HL-60 (cell line): ENCODE measurements at places on chromosomes 1 and 21.

DNA sequence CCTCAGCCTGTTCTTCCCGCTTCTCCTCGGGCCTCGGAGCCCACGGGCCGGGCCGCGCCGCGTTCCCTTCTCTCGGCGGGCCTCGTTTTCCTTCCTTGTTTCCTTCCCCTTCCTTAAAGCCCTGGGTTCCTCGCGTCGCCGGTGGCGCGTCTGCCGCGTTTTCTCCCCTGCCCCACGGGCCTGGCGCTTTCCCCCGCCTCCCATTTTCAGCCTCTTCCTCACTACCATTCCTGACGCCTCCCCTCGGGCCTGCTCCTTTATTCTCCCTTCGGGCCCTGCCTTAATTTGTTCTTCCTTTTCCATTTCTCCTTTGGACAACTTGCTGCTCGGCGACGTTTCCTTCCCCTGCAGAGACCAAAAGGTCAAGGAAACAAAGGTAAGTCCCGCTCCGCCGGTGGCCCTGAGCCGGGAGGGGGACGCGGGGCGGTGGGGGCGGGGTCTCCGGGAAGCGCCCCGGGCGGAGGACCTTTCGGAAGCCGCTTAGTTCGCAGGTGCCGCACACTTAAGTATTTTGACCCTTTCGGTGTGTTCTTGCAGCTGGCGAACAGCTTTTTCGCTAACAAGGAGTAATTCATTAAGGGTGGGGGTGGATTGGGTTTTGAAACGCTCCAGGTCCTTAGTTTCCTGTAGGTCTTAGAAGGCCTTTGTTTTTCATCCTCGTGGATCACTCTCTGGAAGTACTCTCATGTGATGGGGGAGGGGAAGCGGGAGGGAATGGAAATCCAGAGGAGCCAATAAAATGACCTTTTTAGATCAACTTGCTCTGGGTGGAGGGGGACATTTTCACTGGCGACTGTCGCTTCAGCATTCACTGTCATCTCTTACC lies 780 bp downstream of the YTHDF2 start:
- peak; percentile 37 for DNase-seq

GRCh38 chr1:9892563-9893528 lies 17.2 kb downstream of the CTNNBIP1 start:
- no peak for DNase-seq

DNA sequence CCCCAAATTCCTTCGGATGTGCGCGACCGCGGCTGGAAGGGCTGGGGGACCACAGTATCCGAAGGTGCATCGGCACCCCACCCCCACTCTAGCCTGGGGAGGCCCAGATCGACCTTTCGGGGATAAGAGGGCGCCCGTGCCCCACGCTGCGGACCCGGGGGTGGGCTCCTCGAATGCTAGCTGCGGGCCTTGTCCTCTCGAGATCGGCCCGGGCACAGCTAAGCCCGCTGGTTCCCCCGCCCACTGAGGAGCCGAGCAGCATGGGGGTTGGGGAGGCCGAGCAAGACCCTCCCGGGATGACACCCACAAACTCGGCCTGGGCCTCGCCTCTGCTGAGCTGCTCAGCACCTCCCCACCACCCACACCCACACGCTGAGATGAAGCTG lies 653 bp upstream of the IFFO2 start:
- DNase-seq: no peak

DNA sequence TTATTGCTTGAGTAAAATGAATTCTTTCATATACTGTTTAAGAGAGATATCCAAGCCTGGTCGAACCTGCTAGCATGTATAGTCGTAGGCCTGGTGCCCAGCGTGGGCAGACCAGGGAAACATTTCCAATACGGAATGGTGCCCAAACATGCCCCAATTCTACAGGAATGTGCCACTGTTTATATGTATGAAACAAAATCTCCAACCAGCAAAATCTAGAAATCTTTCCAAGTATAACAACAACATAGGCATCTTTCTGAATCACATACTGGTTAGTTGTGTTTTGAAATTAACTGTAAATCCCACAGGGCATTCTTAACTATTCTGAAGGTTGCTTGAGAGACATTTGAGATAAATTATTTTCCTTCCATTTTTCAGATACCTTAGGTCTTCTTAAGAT lies 17.0 kb upstream of the ABCD3 start:
- no peak for DNase-seq

DNA sequence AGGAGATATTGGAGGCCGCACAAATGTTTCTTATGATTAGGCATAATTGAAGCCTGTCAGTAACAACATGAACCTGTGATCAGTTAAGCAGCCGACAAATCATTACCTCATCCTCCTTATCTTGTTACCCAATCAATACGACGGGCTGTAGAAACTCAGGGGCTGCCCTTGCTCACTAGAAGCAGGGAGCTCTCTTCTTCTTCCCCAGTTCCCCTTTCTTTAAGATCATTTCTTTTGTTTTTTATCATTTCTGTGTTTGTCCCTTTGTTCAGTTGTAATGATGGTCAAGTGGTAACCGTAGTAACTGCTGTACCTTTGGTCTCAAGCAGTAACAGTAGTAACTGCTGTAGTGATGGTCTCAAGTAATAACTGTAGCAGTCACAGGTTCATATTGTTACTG lies 13.8 kb upstream of the FCGR2A start:
- peak; percentile 81 for DNase-seq

- no peak for DNase-seq
Observed at GRCh38 chr1:39132505-39133339, 71.8 kb upstream of the MACF1 start.

GRCh38 chr1:92051948-92052347 lies 22.2 kb downstream of the EPHX4 start:
- DNase-seq: no peak

DNA sequence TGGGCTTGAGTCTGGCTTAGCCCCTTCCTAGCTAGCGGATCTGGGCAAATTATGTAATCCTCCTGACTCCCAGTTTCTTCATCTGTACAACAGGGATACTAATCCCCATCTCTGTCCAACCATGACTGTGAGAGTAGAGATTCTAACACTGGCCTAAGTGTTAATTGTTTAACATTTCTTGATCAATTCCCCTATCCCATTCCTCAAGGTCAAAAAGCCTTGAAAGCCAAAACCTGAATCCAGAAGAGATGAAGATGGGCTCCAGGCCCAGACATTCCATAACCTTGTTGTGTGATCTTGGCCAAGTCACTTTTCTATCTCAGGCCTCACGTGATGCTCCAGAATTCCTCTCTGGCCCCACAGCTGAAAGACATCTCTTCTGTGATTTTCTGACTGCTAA lies 18.8 kb upstream of the PHLDA3 start:
- no peak for DNase-seq

GRCh38 chr1:156592158-156592909 lies 758 bp downstream of the NAXE start:
- DNase-seq: no peak

- no peak for DNase-seq
Observed at GRCh38 chr1:12593621-12594066, 24.4 kb downstream of the DHRS3 start.

DNA sequence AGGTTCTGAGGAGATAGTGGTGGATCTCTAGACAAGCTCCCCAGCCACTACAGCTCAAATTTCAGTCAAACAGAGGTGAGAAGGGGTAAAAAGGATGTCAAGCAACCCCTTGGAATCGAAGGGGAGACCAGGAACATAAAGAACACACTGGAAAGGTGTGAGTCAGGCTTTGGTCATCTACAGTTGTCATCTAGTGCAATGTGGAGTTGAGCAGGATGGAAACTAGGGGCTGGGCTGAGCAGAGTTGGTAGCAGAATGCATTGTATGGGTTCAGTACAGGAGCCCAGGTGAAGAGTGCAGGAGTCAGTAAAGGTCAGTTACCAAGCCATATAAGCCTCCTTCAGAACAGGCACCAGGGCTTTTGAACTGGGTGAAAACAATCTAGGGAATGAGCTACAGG lies 52.7 kb upstream of the VAV3 start:
- no peak for DNase-seq

GRCh38 chr1:68046423-68046822 lies 4.0 kb downstream of the DIRAS3 start:
- no peak for DNase-seq

DNA sequence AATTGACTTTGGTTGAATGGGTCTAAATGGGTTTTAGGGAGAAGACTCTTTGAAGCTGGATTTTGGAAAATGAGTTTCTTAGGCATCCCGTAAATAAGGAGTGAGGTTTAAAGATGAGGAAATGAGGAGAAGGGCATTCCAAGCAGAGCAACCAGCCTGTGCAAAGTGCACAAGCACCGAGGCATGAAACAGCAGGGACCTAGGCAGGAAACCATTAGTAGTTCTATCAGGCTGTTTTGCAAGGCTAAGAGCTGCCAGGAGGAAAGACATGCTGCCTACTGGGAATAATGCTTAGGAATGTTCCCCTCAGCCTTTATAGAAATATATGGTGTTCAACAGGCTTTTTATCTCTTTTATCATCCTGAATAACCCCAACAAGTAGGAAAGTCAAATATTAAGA lies 153.1 kb upstream of the FGGY start:
- no peak for DNase-seq

DNA sequence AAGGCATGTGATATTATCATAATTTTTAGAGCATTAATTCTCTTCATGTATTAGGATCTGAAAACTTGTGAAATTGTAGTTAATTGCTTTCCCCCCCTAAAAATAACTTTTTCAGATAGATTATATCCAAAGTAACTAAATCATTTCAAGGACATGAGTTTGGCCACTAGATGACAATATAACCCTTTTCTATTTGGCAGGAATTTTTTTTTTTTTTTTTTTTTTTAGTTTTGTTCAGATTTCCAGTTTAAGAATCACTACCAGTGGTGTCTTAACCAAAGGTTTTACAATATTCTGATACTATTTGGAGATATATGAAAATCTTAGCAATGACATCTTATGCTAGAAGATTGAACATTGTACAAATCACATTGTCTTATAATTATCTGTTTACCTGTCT lies 370.8 kb downstream of the AMY1C start:
- DNase-seq: no peak

GRCh38 chr1:45393718-45394302 lies 53.6 kb upstream of the MUTYH start:
- DNase-seq: peak; percentile 69

GRCh38 chr1:26579681-26580111 lies 50.1 kb downstream of the RPS6KA1 start:
- no peak for DNase-seq

DNA sequence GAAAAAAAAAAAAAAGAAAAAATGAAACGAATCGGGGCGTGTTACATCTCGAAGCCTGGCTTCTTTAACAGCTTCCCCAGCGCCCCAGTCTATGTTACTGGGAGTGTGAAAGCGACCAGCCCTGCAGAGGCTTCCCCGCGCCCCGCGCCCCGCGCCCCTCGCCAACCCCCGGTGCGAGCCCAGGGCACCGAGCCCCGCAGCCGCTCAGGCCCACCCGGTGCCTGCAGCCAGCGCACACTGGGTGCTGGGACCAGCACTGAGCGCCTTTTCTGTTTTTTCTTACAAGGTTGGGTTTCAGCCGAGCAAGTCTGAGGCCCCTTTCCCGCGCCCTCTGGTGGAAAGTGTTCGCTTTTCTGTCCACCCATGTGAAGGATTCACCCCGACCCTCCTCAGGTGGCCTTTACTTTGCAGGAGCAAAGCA lies 42.1 kb upstream of the ZNF496 start:
- no peak for DNase-seq
